Right atrium auricular region (tissue), 2 donors: ENCODE measurements at places on chromosomes 2 and 18.

DNA sequence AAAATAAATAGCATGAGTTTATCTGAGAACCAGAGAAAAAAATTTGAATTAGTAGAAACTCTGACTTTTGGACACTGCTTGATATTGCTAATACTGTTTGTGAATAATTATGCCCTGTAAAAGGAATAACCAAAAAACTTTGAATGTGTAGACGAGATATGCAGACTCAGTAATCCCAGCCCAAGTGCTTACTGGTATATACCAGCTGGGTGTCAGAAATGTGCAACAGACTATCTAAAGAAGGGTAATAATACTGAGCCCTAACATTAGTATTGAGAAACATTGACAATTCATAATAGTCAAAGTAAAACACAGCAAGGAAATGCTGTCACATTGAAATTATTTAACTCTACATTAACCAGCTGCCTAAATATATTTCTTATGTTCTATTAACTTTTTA, 60.5 kb upstream of the ZC3H15 start:
- DNase-seq = no peak

DNA sequence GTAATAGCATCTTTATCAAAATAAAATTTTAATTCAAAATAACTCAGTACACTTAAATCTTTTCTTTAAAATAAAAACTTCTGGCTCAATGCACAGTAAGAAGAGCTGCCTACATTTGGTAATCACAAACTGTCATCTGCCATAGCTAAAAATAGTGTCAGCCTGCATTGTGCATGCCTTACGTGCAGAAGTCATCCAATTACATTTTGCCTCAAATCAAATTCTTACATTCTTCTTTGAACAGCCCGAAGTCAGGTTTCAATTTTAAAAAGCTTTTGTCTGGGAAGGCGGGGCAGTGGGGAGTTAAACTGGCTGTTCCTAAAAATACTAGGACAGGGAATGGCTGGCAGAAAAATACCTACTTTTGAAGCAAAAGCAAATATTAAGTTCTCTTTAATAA, 51.1 kb downstream of the RTN4 start:
- DNase-seq = no peak

DNA sequence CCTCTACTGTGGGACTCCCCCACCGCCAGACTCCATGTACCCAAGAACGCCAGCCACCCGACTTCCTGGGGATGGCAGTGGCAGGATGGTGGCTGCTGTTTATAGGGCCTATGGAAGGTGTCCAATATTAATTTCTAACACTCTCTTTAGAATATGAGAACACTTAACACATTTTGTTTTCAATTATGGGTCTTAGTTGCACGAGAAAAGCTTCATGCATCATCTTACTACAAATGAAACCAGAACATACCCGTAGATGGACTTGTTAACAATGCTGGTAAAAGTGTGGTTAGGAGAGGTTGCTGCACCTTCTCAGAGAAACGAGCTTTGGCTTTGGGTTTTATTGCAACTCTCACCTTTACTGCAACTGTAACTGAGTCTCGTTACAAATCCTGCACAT, 335.6 kb upstream of the ID2 start:
- no peak for DNase-seq

- DNase-seq = no peak
Observed at GRCh38 chr2:76197428-76197827, 486.7 kb upstream of the GCFC2 start.

DNA sequence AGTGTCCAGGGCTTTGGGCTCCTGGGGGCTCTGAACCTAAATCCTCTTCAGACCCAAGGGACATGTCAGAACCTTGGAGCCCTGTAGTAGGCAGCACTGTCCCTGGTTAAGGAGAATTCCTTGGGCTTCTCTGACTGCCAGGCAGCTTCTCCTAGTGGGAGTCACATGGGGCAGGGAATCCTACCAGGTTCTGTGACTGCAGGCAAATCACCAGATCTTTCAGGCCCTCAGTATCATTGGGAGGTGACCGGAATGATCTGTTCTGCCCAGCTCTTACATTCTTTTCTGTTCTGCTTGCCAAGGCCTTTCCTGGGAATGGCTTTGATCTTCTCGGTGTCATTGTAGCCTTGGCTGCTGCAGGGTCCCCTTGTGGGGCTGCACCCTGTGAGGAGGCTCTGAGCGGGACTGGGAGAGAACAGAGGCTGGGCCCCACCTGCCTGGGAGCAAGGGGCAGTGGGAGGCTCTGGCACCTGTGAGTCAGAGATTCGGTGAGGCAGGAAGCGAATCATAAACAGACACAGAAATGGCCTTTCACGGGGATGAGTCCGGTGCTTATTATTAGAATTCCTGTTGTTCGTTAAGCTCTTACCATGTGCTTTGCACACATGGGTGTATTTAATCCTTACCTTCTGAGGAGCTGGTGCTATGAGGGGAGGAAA, 14.1 kb downstream of the CEP68 start:
- no peak for DNase-seq

- DNase-seq = no peak
Observed at GRCh38 chr2:209424199-209424701, 403 bp downstream of the MAP2 start.

DNA sequence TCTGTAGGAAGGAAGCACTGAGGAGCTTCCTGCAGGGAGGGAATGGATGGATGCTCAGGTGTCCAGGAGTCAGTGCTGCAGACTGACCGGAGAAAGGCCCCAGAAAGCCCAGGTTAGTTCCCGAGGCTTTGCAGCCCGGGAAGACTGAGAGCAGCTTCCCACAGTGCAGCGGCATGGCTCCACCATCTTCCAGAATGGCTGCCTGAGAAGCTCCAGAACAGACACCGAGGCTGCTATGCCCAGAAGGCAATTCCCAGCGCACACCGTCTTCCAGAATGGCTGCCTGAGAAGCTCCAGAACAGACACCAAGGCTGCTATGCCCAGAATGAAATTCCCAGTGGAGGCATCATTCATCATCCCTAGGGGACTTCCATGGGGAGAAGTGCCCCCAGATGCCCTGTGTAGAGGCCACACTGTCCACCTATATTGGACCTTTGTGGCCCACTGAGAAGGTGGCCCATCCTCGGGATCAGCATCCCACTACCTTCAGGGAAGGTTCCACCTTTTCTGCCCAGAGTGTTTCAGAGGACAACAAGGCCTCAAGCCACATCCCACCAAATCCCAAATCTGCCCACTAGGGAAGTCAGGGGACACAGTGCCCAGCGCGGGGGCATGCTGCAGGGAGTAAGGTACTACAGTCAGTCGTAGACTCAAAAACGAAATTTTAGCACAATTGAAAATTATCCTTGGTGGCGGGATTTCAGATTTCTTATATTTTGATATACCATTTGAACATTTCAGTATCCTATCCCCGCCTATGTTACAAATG, 80.5 kb downstream of the KCNF1 start:
- DNase-seq = no peak

- DNase-seq = no peak
Observed at GRCh38 chr2:229270551-229271410, at the start of gene PID1. PID1 (minus strand) TSS chr2:229271287; CDS start chr2:229271043, 244 bp downstream.
